ENCODE measurements at places on chromosomes 16 and 17. TPM values are rescaled to one million over a fixed set of nuclear protein-coding genes. Genes with fewer than 3 reads are reported as not detected.

MAF gene
- 18.1 TPM for total RNA-seq

ABCC6 gene
- total RNA-seq = 5.4 TPM

CHD9NB gene
- total RNA-seq = 0.80 TPM

HOXB7 gene
- total RNA-seq = 0.50 TPM

BMERB1 gene
- 54.7 TPM for total RNA-seq

FBXL16 gene
- total RNA-seq = 0.19 TPM

KRTAP17-1 gene
- not detected for total RNA-seq

PDE6G gene
- not detected for total RNA-seq

HEATR9 gene
- not detected for total RNA-seq

ADCY7 gene
- 17.6 TPM for total RNA-seq

TNFRSF12A gene
- 40.2 TPM for total RNA-seq

SHISA6 gene
- not detected for total RNA-seq

CCL16 gene
- not detected for total RNA-seq

CLEC19A gene
- total RNA-seq = not detected

SUZ12 gene
- 17.3 TPM for total RNA-seq

EIF5A gene
- 266 TPM for total RNA-seq

KRTAP2-2 gene
- not detected for total RNA-seq

HOXB6 gene
- total RNA-seq = 0.84 TPM

All from right cardiac atrium (tissue), 5 donors.